NCI-H2107 (cell line): ENCODE measurements at places on chromosomes 12 and 14.

- DNase-seq: no peak
Measured at GRCh38 chr14:99481745-99482099, 513 bp downstream of the CCNK start.

GRCh38 chr12:131893605-131894312 is 663 bp upstream of the ULK1 start:
- no peak for DNase-seq

DNA sequence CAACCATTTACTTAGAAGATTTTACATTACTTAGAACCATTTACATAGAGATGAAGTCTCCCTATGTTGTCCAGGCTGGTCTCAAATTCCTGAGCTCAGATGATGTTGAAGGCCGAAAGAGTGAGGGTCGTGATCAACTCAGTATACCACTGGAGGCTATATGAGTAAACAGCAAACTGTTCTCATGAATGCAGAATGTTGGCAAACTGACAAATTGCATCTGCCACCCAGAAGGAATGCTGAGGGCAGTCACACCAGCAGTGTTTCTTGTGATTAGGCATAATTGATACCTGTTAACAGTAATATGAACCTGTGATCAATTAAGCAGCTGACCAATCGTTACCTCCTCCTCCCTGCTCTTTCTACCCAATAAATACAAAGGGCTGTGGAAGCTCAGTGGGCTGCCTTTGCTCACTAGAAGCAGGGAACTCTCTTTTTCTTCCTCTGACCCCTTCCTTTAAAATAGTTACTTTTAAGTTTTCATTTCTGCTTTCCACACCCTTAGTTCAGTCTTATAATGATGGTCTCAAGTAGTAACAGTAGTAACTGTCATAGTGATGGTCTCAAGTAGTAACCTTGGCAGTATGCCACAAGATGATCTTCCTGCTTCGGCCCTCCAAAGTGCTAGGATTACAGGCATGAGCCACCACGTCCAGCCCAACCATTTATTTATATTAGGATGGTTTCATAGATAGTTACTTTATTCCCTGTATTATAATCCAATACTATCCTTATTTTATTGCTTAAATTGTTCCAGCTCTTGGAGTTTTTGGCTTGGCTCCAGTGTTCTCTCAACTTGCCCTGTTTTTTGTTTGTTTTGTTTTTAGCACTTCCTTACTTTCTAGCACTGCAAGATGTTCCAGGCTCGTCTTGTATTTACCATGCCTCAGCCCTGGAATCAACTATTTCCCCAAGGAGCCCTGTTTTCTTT is 25.8 kb downstream of the LIMA1 start:
- no peak for DNase-seq

DNA sequence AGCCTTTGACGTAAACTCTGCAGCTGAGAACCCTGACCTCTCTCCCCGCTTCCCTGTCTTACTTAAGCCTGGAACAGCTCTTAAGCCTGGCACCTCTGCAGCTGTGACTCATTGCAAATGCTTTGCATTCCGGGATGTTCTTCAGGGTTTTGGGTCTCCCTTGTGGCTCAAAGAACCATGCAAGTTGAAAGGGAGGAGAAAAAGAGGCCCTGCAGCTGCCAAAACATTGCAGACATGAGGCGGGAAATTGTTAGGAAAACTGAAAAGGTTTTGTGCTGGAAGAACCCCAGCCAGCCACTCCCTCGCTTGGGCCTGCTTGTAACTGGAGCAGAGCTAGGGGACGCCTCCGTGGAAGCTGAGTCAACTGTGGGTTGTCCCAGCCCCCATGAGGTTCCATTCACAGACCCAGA is 60.2 kb upstream of the FERMT2 start:
- no peak for DNase-seq

GRCh38 chr14:99081880-99082279 is 190.1 kb downstream of the BCL11B start:
- no peak for DNase-seq

- peak; percentile 53 for DNase-seq
Measured at GRCh38 chr12:49776413-49776812, 35.1 kb downstream of the TMBIM6 start.

DNA sequence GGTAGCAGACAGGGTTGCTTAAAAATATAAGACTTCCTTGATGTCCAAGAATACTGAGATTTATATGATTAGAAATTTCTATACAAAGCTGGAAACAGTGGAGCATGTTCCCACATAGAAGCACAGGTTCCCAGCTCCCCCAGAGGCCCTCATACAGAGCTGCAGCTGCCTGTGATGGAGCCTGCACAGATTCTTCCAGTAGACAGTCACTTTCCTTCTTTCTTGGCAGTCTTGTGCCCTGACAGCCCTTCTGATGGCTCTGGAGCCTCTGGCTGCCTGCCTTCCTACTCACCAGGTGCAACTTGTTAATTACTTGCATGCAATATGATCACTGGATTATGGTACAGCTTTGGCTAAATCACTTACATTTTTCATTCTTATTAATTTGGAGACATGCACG is 44.4 kb downstream of the BICD1 start:
- no peak for DNase-seq

DNA sequence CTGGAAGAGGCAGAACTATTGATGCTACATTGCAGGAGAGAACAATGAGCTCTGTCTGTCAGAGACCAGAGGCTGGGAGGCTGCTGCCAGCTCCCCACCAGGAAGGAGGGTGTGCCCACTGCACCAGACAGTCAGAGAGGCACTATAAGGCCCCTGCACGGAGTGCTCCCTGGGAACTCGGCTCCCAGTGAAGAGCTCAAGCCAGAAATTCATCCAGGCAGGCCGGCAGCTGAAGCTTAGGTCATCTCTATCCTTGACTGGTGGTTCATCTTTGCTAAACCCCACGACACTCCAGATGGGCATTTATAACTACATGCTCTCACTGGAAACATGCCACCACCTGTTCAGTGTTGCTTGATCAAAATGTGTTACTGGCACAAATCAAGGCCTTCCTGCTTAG is 65.1 kb upstream of the GPATCH2L start:
- DNase-seq: no peak

DNA sequence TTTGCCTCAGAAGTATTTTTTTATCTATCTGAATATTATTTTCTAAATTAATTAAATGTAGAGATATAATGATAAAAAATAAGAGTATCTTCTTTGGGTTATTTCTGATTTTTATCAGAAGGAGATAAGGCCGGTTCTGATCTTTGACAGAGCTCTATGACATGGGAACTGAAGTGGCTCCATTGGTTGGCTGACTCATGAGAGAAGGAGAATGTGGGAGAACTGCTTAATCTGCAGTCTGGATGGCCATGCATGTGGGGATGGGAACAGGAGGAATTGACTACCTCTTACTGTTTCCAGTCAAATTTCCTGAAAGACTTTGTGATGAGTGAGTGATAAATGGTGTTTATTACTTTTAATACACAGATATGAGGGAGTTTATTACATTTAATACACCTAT is 155.8 kb upstream of the ATP2B1 start:
- DNase-seq: no peak

GRCh38 chr12:20011200-20011599 is 357.1 kb upstream of the PDE3A start:
- no peak for DNase-seq

- DNase-seq: no peak
Measured at GRCh38 chr12:118645219-118645618, 268.9 kb downstream of the SUDS3 start.

DNA sequence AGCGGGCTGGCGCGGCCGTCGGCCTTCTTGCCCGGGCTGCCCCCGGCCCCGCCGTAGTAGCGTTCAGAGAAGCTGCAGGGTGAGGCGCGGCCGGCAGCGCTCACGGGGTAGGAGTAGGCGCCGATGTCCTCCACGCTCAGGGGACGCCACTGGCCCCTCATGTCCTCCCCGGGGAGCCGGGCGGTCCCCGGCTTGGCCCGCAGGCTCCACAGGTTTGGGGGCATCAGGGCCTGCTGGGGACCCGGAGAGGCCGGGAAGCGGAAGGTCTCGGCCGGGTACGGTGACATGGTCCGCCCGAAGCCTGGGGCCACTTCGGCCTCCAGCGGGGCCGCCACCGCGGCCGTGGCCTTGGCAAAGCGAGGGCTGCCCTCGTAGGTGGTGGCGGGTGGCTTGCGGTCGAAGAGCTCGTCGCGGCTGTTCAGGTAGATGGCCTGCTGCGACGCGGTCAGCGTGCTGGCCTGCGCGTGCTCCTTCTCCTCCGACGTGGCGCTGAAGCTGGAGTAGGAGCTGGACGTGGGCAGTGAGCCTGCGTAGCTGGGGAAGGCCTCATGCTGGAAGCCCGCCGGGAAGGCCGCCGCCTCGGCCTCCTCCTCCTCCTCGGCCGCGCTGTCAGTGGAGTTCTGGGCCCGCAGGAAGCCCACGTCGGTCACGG is 48.7 kb downstream of the BEGAIN start:
- no peak for DNase-seq

GRCh38 chr12:62656591-62657362 is 190.2 kb downstream of the MON2 start:
- DNase-seq: no peak

DNA sequence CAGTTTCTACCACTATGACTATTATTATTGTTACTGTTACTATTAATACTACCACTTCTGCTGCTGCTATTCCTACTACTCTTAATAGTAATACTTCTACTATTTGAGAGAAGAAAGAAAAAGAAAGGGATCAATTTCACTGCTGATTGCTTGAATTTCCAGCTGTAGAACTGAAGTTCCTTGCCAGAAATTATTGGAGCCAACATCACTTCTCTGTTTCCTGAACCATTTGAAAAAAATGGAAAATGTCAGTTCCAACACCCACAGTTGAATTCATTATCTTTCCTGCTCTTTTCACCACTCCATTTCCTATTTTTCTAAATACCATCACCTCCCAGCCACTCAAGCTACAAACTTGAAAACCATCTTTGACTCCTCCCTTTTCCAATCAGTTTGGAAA is 54.1 kb upstream of the PIK3C2G start:
- DNase-seq: no peak

GRCh38 chr12:88391556-88391955 is 188.7 kb downstream of the KITLG start:
- no peak for DNase-seq

DNA sequence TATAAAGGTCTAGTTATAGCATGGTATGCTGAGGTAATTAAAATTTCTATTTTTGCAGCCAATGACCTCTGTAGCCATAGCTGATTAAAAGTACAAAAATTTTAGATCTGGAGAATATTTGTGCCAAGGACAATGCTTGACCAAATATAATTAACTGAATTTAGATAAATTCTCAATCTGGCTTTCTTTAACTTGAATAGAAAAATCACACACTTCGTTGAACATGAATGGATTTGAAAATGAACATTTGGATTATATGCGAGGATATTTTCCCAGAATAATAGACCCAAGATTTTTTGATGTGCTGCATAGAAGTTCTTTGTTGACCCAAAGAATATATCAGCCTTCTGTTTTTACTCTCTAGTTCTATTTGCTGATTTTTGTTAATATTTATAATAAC is 38.4 kb upstream of the G2E3 start:
- no peak for DNase-seq

DNA sequence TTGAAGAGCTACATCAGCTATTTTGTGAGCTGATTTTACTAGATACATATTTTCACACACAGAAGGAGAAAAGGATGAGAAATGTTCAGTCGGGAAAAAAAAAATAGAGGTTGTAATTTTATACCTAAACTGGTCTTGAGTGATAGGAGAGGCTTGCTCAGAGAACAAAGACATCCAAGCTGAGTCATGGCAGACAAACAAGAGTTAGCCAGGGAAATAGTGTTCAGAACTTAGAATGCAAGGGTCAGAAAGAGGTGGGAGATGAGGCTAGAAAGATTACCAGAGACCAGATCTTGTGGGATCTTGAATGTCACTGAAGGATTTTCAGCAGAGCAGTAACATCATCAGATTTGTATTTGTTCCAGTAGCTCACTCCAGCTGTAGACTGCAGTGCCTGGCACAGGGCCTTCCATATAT is 121.9 kb upstream of the ATF1 start:
- DNase-seq: no peak

GRCh38 chr12:25728056-25728595 is 175.0 kb upstream of the LMNTD1 start:
- DNase-seq: no peak

- DNase-seq: no peak
Measured at GRCh38 chr14:59190372-59190771, 1.9 kb downstream of the DAAM1 start.

DNA sequence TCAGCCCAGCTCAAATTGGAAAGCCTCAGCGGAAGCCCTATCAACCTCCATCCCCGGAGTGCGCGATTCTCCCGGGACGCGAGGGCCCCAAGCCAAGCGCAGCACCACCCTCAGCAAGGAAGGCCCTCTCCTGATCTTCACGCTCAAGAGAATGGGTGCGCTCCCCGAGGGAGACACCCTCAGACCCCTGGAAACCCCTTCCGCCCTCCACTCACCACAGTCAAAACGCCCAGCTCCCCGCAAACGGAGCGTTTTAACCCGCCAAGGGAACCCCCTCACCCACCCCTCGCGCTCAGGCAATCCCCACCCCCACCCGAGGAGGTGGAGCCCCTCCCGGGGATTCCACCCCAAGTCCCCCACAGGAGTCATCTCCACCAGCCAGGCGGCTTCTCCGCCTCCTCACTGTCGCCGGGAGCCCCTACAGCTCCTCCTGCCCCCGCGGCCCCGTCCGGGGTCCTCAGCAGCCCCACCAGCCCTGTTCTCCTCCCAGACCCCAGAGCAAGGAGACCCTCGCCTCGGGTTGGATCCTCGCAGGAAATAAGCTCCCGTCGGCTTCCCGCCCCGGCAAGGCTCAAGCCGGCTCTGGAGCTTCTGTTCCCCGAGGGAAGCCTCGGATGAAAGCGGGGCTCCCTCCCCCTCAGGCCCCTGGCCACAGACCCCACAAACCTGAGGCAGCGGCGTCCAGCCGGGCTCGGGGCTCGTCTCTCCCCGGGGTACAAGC is 507 bp downstream of the BAZ2A start:
- DNase-seq: no peak

DNA sequence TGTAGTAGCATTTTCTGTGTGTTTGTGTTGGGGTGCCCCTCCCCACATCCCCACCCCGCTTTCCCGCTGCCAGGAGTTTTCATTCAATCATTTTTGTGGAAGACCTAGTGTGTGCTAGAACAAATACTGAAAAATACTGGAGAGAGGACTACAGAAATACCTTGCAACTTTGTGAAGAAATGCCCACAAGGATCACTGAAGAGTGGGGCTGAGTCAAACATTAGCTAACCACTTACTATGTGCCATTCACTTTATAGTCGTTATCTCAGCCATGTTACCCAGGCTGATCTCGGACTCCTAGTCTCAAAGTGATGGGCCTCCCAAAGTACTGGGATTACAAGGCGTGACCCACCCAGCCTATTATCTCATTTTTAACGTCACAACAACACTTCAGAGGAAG is 559 bp upstream of the LMBR1L start:
- DNase-seq: no peak

- DNase-seq: no peak
Measured at GRCh38 chr12:69947897-69948296, 122.9 kb downstream of the MYRFL start.
